ENCODE measurements at places on chromosomes 13 and 19.

DNA sequence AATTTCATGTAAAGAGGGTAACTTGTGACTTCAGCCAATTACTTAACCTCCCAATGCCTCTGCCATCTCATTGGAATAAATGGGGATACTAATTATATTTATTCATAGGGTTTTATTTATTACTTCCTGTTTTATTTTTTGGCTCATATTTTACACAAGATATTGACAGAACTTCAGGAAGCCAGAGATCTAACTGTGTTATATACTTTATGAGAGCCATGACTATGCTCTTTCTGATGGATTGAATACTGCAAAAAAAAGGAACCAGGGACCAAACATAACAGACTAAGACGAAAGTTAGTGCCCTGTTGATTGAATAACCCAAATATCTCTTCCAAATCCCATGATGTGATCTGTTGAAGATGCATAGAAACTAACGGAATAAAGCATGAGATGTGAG is 243.3 kb upstream of the STARD13 start:
- no peak for DNase-seq

DNA sequence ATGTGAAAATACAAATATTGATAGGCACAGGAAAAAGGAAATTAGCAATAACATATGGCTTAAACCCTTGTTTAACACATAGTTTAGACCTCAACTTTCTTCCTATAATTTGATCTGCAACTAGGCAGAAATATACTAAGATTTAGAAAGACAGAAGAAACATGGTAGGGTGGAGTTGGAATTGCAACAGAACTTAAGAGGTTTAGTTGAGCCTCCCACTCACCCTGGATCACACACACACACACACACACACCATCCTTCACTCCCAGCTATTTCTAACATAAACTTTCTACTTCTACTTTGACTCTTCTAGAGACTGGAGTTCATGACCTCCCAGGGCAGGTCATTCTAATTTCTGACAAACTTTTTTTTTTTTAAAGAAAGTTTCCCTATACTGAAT is 47.4 kb downstream of the FLT3 start:
- no peak for DNase-seq

DNA sequence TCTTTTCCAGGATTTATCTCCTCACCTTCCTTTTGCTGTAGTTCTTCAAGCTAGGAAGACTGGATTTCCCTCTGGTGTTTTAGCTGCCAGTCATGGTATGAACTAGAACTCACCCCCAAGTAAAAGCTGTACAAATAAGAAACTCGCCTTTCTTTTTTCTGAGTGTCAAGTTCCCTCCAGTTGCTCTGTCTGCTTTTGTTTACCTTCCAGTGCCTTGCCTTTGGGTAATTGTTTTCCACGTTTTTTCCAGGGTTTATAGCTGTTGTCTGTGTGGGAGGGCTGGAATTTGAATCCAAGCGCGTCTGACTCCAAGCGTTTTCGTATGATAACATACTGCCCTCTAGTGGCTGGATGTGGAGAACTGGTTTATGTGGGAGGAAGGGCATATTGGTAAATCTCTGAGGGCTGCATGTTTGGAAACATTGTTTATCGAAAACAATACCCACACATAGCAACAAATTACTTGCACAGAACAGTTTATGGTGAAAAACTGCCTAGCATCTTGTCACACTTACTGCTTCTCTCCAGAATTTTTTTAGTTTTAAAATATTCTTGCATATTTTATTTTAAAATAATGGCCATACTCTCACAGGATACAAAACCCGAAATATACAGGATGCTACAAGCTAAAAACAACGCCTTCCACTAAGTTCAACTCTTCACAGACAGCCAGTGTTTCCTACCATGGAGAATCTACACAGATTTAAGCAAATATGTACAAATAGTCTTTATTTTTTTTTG is 19.2 kb downstream of the RCN3 start:
- peak; percentile 89 for DNase-seq

DNA sequence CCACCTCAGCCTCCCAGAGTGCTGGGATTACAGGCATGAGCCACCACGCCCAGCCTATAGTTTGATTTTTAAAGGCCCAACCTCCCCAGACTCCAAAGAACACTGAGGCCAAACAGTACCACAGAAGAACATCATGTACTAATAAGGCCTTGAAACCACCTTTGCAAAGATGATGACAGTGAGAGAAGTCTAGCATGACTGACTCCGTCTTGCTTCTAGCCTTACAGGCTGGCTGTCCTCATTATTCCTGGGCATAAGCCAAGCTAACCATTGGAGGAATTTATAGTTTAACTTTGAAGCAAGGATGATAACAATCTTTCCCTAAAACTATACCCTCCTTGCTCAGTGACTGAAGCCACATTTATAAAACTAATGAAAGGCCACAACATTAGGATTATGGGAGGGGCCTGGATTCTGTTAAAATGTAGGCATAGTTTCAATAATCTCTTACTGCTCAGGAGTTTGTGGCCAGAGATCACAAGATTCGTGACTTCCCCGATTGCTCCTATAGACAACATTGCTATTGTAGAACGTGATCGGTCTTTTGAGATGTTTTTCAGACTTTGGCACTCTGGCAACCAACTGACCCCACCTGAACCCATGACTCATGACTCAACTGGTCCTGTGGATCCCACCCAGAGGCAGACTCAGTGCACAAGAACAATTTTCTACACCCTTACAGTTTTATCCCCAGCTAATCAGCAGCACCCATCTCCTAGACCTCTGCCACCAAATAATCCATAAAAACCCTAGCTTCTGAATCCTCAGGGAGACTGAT is 17.6 kb downstream of the GPR42 start:
- no peak for DNase-seq

GRCh38 chr19:7295912-7296536 is 1.8 kb upstream of the INSR start:
- no peak for DNase-seq

GRCh38 chr19:4939466-4939865 is 29.4 kb upstream of the KDM4B start:
- DNase-seq: no peak

- no peak for DNase-seq
Observed at GRCh38 chr19:10604460-10604980, 17.4 kb upstream of the AP1M2 start.

GRCh38 chr13:63370101-63370500 is 1954.5 kb upstream of the PCDH20 start:
- DNase-seq: no peak

DNA sequence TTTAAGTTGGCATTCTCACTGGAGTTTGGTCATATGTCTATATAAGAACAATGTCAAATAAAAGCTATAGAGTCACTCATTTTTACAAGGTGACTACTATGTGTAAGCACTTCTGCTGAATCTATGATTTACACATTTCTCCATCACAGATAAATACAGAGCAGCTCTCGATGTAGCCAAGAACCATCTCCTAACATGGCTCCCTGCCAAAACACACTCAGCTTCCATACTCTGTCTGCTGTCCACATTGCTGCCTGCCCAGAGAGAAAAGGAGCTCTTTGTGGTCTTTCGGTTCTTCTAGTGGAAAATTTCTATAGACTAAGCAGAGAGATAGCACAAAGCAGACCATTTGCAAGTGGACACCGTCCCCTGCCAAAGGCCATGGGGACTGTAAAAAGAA is 190.9 kb upstream of the KLF12 start:
- peak; percentile 44 for DNase-seq

- DNase-seq: no peak
Observed at GRCh38 chr19:11268783-11269267, 6.5 kb upstream of the DOCK6 start.

DNA sequence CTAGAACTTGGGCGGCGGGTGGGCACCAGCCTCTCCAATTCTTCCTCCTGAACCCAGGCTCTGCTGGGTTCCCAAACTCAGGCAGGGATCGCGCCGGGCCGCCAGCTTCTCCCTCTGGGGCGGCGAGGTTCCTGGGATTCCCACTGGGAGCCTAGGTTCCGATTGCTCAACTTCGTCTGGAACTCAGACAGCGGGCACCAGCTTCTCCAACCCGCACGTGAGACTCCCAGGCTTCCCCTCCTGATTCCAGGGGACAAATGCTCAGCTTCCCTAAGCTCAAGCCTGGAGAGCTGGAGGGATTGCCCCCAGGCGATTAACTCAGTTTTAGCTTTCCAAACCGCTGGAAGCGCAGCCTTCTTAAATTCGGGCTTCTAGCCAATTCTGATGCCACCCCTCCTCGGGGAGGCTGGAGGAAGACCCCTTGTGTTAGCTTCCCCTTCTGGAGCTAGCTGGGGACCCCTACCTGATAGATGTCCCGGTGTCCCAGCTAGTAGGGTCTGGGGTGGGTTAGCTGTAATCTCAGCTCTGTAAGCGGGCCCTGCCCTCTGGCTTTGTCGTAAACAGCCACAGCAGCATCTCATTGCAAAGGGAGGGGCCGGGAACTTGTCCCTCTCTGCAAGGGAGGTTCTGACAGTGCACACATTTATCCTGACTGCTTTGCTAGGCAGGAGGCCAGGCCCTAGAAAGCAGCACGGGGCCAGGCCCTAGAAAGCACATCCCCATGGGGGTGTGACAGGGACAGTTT is 671 bp downstream of the MCOLN1 start:
- DNase-seq: no peak

- DNase-seq: no peak
Observed at GRCh38 chr13:100182900-100183490, 94.1 kb downstream of the PCCA start.

- DNase-seq: no peak
Observed at GRCh38 chr13:27775943-27776342, 16.3 kb upstream of the GSX1 start.

GRCh38 chr13:113926951-113927660 is 46.8 kb downstream of the C13orf46 start:
- DNase-seq: no peak

DNA sequence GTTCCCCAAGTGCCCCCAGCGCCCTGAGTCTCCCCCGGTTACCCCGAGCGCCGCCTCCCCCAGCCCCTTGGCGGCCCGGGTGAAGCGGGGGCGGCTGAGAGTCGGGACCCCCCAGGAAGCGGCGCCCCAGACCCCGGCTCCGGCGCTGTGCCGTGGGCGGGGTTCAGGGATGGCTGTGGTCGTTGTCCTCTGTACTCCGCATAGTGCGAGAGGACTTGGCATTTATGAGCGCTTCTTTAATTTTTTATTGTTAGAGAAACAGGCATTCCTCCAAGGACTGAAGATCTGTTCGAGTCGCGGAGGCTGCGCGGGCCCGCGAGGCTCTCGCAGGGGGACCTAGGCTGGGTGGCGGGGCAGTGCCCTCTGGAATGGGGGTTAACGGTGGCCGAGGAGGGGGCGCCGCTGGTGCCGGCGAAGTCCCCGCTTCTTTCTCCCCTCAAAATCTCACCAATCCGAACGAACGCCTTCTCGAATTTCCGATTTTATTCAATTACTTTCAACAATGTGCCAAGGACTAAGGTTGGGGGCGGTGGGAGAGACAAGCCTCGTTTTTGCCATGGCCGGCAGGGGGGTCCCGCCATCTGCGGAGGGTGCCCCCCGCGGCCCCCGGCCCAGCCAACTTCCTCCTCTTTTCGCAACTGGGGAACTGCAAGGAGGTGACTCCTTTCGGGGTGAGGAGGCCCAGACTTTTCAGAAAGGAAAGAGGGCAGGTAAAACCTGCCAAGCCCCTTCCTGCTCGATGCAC is 596 bp upstream of the GJB2 start:
- no peak for DNase-seq
